ENCODE measurements at places on chromosomes 5 and 9.

DNA sequence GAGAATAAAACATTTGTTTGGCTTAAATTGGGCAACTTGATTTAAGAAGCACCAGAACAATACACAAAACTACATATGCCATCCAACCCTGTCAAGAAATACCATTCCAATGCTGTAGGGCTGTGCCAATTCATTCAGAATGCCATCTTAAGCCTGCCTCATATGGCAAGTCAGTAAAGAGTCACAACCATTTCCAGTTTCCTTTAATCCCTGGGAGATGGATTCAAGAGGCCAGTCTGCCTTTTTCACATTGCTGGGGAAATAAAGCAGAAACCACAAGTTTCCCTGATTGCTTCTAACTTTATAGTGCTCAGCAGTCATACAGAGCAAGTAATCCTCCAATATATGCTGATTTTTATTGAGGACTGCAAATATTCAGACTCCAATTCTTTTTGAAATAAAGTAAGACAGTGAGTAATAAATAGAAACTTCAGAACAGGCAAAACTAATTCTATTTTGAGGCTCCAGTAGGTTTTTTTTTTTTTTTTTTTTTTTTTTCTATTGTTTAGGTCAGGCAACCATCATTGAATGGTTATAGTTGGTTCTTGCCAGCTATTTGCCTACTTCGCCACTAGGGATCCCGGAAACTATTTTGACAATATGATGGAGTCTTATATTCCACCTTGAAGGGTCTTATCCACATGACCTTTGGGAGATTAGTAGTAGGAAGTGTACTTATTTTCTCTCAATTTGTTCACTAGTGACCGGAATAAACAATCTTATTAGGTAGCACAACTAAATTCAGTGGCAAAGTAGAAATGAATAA, 400.9 kb upstream of the MEF2C start:
- no peak for DNase-seq

GRCh38 chr9:34383904-34384303, 7.2 kb upstream of the MYORG start:
- DNase-seq = no peak

DNA sequence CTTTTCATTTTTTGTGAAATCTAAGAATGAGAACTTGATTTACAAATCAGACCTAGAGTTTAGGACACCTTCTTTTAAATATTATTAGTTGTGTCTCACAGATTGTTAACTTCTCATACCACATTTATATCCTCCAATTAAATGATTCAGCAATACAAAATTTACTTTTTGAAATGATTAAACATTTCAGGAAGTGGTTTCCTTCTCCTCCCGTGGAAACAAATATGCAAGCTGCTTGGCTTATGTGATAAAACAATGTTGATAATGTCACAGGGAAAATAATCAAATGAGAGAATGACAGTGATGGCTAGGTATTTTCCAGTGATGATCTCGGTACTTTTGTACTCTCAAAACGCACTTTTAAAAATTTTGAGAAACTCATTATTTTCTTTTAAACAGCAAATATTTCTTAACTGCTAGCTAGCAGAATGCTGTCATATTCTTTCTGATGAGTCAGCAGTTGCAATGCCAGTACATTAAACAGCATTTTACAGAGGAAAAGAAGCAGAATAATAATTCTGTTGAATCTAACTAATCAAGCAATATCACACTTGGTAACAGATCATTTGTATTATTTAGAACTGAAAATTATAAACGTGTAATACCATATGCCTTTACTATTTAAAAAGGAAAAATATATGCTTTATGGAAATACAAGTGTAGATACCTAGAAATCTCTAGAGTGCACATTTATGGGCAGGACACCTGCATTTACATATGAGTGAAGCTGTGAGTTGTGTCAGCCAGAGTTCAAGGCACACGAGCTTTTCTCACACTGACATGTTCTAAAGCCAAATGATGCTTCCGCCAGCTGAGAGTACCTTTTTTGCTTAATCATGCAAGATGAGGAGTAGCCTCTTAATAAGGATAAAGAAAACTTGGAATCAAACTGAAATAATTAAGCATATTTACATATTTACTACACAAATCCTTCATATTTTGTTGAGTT, 53.6 kb upstream of the CDH18 start:
- DNase-seq = no peak

DNA sequence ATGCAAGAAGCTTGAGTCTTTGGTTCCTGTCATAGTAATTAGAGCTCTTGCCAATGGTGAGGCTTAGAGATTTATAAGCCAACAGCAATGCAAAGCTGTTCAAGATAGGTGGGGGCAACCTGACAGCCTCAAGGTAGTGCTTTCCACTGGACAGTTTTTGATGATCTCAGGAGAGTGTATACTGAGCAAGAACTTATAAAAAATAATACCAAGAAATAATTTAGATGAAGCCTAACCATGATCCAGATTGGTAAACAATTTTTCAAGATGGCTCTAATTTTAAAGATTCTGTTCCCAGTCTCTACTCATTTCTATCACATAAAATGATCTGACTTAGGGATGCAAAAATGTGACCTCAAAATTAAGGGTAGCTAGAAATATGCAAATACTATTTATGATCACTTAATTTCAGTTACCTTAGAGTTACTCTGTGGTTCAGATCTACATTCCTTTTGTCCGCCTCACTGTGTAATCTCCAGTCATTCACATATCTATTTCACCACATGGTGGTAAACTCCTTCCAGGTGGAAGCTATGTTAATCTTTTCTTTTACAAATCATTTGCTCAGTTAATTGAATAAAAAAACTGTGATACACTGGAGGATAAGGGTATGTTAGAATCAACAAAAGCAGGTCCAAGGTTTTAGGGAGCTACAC, 1228.0 kb upstream of the C9orf72 start:
- DNase-seq = no peak

- no peak for DNase-seq
Observed at GRCh38 chr9:68983522-68984424, 30.1 kb downstream of the PRKACG start.

DNA sequence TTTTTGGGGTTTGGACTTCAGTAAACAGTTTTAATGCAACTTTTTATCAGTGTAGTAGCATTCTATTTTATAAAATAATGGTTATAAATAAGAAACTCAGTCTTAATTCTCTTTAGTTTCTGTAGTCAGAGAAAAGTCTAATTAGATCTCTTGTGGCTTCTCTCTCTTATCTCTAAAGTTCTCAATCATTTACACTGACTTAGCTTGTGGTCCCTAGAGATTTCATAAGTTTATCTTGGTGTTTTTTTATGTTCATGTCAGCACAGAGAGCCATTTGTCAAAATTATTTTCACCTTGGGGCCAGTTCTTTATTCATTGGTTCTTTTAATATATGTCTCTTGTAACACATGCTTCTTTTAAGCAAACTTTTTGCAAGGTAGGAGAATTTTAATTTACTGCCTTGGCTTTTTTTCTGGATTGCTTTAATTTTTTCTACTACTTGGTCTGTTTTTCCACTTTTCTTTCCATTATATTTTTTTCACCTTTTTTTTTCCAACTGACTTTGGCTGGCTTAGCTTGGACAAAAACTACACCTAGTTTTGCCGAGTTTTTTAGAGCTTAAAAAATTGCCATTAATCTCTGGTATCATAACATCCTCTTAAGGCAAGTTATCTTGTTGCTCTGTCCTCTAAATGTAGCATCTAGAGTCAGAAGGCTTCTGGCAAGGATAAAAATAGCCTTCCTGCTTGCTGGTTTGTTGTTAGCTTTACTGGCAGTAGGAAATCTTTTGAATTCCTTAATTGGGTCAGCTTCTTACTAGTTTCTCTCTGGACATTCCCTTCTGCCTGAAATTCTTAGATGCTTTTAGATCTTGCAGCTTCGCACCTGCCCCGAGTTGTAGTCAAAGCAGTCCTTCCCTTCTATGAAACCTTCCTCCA, 35.3 kb downstream of the CPEB4 start:
- no peak for DNase-seq

DNA sequence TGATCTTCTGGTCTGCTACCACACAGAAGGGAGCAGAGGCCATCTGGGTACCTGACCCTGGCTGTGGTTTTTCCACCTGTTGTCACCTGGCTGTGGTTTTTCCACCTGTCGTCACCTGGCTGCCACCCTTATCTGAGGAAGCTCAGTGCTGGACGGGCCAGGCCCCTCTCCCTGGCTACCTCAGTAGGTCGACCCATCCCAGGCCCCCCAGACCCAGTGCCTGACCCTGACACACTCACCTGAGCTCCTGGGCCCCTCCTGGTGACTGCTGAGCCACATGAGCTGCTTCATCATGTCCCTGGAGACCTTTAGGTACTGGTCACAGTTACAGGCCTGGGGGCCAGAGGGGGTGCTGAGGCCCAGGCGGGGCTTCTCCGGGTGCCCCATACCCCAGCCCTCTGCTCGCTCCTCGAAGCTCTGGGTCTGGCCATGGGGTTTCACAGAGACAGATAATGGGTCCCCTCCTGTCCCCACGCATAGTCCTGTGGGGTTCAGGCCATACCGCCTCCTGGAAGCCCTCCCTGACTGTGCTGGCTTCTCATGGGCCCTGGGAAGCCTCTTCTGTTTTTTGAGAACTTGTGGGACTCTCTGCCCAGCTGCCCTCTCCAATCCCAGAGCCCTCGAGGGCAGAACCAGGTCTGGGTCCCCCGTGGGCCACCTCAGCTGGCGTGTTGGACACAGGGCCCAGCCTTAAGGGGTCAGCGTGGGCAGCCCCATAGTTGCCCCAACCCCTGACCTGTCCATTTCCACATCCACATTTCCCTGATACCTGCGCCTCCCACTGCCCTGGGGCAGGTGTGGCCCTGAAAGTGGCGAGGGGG, 7.5 kb upstream of the NRARP start:
- no peak for DNase-seq

DNA sequence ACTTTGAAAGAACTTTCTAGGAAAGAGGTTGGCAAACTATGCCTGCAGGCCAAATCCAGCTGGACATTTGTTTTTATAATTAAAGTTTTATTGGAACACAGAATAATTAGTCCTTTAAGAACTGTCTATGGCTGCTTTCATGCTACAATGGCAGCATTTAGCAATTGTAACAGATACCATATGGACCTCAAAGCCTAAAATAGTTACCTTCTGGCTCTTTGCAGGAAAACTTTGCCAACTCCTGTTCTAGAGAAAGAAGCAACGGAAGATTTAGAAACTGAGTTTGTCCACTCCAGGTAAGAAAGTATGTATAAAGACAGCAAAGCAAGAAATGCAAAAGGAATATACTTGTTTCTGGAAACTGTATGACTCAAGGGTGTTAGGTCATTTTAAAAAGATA, 281.7 kb upstream of the TRPM3 start:
- no peak for DNase-seq

DNA sequence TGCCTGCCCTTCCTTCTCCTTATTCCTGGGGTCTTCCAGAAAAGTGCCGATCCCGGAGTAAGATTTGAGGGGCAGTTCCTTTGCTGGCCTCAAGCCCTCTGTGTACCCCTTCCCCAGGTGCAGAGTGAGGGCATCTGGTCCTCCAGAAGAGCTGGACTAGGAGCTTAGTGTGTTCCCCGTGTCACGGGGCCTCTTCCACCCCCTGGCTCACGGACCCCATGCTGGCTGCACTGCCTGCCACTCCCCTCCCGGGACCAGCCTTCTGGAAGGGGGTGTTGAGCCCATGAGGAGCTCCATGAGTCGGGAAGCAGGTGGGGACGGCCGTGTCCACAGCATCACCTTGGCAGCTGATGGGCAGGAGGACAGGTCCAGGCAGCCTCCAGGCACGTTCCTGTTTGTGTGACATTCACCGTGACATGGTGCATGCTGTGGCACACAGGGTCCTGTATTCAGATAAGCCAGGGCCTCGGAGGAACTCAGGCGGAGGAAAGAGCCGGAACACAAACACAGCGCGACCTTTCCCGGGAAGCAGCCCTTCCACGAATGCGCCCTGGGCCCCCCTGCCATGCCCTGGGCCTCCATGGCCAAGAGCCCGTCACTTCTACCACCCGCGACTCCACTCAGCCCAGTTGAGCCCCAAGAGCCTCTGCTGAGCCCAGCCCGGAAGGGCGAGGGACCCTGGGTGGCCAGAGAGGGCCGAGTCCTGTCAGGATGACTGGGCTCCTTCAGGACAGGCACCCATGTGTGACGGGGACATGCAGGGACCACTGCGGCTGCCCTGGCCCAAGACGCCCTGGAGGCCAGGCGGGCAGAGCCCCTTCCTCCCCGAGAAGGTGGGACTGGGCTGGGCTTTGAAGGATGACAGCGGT, 5.9 kb upstream of the LCN1 start:
- no peak for DNase-seq

Data from putamen (tissue), 1 donor.